Right ventricle myocardium superior (tissue), 1 donor: ENCODE measurements at places on chromosomes 7 and 10. TPM values are rescaled to one million over a fixed set of nuclear protein-coding genes. Genes with fewer than 3 reads are reported as not detected.
A peak's percentile ranks its signal among the peaks of the same experiment; 100 is the strongest.

DNA sequence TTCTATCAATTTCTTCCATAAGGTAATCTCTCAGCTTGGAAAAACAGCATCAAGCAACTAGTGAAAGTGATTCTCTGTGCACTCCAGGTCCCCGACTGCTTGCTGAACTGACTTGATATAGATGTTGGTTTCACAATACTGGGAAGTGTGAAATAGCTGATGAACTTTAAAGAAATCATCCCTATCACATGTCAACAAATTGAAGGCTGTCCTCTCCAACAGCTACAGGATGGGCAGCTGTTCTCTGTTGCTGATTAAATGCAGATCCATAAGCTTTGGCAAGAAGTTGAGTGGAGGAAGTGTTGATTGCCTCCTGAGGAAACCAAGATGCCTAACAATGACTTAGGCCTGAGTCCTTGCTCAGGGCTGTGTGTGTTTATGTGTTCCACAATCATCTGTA is 130.4 kb upstream of the GDF10 start:
- DNase-seq, result no peak

DNA sequence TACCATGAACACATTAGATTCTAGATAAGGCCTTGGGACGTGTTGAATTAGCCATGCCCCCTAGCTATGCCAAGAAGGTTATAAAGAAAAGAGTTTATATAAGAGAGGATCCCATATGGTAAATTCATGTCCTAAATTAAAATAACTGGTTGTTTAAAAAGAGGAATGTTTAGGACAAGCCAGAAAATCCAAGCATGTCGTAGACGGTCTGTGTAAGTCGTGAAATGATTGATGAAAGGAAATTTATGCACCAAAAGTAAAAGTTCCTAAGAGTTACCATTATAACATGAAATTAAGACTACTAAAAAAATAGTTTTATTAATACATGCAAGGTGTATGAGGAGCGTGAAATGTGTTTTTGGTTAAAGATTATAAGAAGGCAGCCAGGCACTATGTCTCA is 624.9 kb downstream of the ARL4A start:
- DNase-seq, result no peak

DNA sequence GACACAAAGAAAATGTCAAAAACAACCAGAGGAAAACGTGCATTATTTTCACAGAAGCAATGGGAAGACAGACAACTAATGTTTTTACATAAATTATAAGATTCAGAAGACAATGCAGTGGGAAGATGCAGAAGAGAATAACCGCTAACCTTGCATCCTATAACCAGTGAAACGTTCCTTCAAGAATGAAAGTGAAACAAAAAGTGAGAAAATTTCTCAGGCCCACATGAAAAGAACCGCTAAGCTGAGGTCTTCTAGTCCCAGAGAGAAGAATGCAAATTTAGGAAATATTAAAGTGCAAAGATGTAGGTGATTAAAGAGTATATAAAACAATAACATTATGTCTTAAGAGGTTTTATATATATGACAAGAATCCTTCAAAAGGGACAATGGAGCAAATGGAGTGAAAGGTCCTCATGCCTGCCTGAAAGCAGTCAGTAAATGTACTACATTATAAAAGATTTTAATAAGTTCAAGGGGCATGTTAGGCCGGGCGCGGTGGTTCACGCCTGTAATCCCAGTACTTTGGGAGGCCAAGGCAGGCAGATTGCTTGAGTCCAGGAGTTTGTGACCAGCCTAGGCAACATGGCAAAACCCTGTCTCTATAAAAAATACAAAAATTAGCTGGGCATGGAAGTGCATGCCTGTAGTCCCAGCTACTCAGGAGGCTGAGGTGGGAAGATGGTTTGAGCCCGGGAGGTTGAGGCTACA is 43.1 kb upstream of the DDC start:
- no peak for DNase-seq

DNA sequence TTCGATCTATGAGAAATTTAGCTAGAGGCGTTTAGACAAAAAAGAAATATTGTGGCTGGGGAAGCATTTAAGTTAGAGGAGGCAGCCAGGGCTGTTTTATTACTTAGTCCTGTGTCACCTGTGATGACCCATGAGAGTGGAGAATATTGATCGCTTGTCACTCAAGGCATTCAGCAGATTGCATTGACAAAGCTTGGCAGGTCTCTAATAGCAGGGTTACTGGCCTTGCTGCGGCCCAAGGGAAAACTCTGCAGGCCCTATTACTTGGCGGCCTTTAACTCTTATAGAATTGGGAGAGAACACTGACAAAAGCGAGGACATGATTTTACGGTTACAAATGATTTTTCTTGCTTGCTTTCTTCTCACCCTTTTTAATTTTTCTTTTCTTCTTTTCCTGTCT is 473.5 kb downstream of the AUTS2 start:
- no peak for DNase-seq

- DNase-seq, result no peak
Observed at GRCh38 chr10:34195364-34196057, 619.6 kb downstream of the PARD3 start.

DNA sequence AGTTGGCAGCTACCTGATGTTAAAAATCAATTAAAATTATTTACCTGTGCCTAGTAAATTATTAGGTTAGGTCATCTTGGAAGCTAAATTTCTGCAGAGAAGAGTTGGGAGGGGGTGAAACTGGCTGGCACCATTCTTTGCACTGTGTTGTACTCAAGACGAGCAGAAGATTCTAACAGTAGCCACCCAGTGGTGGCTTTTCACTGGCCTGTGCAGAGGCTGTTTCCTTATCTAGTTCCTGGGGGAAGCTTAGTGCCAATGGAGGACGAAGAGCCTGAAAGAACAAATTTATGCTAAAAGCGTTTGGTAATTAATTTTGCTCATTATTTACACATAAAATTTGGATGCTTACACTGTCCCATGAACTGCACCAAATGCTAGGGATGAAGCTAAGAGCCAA is 595.3 kb downstream of the XPNPEP1 start:
- no peak for DNase-seq

- peak; percentile 92 for DNase-seq
Observed at GRCh38 chr7:76303202-76304147, 1.0 kb downstream of the HSPB1 start.

DNA sequence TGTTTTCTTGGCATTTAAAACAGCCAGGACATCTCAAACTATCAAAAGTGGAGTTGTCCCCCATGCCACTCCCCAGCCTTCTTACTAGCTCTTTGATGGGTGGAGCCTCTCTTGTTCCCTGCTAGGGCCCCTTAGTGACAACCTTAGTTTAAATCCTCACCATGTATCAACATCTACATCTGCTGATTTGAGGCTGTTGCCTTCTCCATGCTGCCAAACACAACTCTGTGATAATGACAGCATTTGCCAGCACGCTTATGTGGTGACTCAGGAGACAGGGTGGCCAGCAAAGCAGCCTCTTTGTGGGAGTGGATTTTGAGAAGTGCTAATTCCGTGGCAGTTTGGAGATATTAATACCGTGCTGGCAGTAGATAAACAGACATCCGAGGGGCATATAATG is 145.4 kb downstream of the LRRC4 start:
- peak; percentile 44 for DNase-seq

GRCh38 chr7:129388333-129389098 is 45.7 kb upstream of the STRIP2 start:
- DNase-seq, result no peak

DNA sequence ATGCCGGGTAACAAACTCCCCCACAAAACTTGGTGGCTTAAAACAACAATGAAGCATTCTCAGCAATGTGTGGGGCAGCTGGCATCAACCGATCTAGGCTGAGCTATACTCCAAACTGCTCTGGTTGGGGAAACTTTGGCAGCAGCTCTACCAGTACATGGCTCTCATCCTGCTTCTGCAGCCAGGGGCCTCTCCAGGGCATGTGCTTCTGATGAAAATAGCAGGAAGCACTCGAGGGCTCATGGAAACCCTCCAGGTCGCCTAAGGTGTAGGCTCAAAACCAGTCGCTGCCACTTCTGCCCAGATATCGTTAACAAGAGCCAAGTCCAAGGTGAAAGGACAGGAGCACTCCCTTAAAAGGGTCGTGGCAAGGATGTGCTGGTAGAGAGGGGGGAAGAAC is 134.1 kb downstream of the TEX36 start:
- no peak for DNase-seq

GRCh38 chr10:130923596-130923995 is 387.9 kb downstream of the TCERG1L start:
- DNase-seq, result no peak

- no peak for DNase-seq
Observed at GRCh38 chr10:122494173-122494820, 32.9 kb downstream of the HTRA1 start.

DNA sequence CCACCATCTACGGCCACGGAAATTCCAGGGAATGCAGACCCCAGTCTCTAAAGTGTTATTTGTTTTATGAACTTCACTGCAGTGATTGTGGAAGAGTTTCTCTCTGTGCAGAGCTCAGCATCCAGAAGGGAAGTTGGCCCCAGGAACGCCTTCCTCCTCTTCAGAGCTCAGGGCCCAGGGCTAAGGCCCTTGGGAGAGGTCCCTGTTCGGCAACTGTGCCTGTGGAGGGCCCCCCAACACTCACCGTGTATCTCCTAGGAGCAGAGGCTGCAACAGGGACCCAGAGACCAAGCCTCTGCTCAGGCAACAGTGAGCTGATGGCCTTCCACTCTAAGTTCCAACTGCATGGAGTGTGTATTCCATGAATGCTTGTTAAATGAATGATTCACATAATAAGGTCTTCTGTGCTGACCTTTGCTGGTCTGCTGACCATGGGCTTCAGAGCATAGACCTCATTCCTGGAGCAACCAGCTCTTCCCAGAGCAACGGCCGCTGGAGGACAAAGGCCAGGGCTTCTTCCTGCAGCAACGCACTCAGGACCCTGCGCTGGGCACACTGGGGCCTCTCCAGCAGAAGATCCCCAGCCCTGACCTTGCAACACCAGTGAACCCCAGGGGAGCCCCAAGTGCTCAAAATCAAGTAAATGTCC is 7.7 kb downstream of the DIP2C start:
- no peak for DNase-seq

DNA sequence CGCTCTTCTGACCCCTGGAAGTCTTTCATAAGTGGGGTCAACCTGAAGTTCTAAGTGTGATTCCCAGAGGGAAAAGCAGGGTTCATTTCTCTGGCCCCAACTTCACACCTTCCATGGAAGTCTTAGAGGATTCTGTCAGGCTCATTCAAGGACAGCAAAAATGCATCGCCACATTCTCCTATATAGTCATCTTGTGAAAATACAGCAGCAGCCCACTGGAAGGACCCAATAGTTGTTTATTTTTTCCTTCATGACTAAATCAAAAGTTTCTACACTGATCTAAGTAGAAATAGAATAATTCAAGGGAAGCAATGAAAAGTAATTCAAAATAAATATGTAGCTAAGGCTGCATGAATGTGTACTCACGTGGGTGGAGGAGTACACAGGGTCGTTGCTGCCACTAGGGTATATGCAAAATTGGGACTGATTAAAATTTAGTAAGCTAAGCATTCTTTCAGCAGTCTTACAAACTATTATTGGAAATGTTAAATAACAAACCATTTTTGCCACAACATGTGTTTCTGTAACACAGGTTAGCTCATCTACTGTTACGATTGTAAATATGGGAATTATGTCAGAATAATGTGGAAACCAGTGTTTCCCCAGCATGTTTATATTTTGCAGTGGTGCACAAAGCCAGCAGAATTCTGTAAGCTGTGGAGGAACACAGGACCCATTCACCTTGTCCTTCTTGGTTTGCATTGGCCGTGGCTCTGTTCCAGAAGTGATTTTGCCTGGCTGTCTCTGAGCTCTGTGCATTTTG is 33.5 kb downstream of the EEPD1 start:
- DNase-seq, result no peak

GRCh38 chr7:37816922-37817590 is 31.3 kb upstream of the NME8 start:
- no peak for DNase-seq

GRCh38 chr10:5556576-5556975 is 31.8 kb downstream of the CALML3 start:
- DNase-seq, result peak; percentile 22

DNA sequence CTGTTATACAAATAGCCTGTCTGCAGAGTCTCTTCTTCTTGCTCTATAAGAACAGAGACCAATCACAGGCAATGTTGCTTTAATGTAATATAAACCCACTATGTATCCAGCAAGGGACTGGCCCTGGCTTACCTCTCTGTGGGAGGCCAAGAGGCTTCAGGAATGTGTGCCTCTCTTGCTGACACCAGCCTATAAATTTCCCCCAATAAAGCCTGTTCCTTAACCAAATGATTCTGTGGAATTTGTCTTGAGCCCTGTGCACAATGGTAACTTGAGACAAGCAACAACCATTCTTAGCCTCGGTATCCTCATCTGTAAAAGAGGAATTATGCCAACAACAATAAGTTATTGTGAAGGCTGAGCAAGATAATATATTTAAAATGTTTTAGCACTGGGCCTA is 563.7 kb downstream of the GRM8 start:
- DNase-seq, result no peak

DNA sequence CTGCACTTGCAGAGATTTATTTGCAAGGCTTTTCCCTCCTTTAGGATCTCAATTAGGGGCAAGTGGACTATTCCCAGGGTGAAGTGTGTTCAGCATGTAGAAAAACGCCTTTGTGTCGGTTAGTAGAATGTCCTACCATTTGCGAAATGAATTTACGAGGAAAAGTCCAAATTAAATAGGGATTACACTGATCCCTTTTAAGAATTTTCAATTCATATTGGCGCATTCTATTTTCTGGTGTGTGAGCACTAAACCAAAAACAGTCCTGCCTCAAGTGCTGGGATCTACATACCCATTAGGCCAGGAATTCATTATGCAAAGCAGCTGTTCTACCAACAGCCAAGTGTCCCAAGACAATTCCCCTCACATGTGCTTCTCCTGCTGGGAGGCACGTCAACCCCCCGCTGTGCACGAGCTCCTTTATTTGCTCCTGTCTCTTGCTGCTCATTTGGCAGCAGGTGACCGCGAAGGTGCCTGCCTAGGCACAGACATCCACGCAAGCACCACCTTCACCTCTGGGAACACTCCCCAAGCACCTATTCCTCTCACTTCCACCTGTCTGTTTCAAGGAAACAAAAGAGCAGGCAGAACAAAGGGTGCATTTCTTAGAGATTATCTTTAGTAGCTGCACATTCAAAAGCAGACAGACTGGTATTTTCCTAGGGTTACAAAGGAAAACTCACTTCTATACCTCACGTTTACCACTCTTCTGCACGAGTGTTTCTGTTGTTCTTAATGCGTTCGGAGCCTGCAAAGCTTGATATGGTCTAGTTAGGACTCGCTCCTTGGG is 134.6 kb upstream of the FGFR2 start:
- DNase-seq, result no peak

- DNase-seq, result no peak
Observed at GRCh38 chr7:154566877-154567276, 436.0 kb downstream of the PAXIP1 start.

The FOXP2 gene
- 2.3 TPM for total RNA-seq

The ASB15 gene
- 78.6 TPM for total RNA-seq

The FAM241B gene
- 3.3 TPM for total RNA-seq

The CDK14 gene
- total RNA-seq, result 24.2 TPM

The ETV1 gene
- total RNA-seq, result 25.7 TPM

The CNTNAP2 gene
- 0.48 TPM for total RNA-seq

The TET1 gene
- total RNA-seq, result 2.9 TPM

The GPR37 gene
- total RNA-seq, result not detected

The FAM24B gene
- total RNA-seq, result not detected

The TMEM236 gene
- 0.43 TPM for total RNA-seq

The DPP6 gene
- 0.19 TPM for total RNA-seq

The TBX20 gene
- 124 TPM for total RNA-seq
